ENCODE measurements at places on chromosomes 1 and 21.

- DNase-seq: no peak
Measured at GRCh38 chr1:163834778-163835177, 513.0 kb downstream of the NUF2 start.

DNA sequence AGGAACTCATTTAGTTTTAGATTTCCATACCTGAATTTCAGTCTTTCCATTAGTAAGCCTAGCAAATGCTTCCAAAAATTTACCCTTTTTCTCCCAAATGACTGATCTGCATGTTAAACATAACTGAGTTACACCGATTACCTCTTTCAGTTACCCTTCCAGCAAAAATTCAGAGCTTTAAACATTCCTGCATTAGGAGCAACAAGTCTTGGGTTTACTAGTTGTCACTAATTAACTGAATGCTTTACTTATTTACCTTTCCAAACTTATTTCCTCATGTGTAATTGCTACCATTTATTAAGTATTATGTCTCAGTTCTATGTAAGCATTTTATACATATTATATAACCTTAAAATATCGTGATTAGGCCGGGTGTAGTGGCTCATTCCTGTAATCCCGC lies 3.1 kb downstream of the LAMTOR5 start:
- no peak for DNase-seq

DNA sequence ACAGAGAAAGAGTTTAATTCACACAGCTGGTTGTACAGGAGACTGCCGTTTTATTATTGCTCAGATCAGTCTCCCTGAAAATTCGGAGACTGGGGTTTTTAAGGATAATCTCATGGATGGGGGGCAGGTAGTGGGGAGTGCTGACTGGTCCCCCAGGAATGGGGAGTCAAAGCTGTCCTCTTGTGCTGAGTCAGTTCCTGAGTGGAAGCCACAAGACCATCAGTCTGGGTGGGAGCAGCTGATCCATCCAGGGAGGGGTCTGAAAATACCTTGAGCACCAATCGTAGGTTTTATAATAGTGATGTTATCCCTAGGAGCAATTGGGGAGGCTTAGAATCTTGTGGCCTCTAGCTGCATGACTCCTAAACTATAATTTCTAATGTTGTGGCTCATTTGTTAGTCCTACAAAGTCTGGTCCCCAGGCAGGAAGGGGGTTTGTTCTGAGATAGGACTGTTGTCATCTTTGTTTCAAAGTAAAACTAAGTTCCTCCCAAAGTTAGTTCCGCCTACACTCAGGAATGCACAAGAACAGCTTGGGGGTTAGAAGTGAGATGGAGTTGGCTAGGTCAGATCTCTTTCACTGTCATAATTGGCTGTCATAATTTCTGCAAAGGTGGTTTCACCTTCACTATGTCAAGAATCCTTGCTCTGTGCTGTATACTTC lies 50.3 kb downstream of the TRAF5 start:
- DNase-seq: no peak

GRCh38 chr21:17466166-17466565 lies 46.7 kb upstream of the CXADR start:
- DNase-seq: no peak

GRCh38 chr1:24266398-24266941 lies 52.7 kb upstream of the GRHL3 start:
- no peak for DNase-seq

- DNase-seq: no peak
Measured at GRCh38 chr1:21100481-21100921, 76.2 kb downstream of the EIF4G3 start.

GRCh38 chr1:71785450-71785849 lies 496.9 kb downstream of the NEGR1 start:
- DNase-seq: no peak

DNA sequence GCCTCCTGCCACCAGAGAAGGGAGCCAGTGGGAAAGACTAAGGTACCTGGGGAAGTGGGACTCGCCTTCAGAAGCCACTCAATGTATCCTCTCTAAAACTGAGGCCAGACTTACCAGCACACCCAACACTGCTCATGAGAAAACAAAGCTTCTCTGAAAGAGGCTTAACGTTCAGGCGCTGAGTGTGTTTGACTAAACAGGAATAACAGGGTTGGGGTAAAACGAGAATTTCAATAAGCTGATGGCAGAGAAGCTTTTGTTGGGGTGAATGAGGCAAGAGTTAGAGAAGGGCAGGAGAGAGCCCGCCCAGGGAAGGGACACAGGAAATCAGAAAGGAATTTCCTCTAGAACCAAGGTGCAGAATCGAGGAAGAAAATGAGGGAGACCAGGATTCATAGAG lies 1.7 kb upstream of the SPRR3 start:
- DNase-seq: no peak

DNA sequence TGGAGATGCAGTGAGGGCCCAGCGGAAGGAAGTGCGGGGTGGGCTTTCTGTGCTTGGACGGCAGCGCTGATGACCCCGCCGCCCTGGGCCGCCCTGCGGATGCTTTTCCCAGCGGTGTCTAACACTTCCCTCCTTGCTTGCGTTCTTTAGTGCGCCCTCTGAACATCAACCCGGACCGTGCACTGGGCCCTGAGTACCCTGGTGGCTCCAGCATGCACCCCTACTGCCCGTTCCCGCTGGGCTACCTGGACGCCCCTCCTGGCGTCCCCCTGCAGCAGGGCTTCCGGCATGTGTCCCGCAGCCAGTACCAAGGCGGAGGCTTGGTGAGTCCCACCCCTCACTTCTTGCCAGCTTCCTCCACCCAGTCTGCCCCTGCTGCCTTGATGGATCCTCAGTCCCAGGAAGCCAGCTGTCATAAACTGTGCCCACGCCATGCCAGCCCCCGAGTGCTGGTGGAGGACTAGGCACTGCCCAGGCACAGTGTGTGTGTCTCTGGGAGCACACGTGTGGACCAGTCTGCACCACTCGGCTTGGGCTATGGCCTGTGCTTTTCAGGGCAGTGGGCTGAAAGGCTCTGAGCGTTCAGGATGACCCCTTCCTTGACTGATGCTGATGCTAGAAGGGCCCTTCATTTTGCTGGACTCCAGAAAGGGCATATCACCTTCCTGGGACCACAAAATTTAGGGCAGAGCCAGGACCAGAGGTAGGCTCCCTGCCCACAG lies 2.3 kb downstream of the DMRTB1 start:
- DNase-seq: no peak

DNA sequence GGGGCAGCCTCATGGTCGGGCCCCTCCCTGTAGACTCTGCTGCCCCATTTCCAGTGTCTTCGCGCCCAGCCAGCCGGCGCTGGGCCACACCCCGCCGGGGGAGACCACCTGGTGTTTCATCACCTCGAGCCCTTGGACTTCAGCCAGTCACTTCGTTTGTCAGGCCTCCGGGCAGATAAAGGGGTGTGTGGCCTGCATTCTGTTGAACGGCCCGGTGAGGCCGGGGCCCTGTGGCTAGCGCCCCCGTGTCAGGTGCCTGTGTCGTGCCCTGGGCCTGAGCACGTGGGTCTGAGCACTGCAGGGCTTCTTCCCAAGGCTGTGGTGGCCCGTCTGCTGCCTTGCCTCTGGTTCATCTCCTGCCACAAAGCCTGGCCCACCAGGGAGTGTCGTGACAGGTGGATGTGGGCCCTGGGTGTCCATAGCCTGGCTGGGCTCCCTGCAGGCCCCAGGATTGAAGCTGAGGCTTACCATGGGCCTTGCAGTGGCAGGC lies 65.2 kb upstream of the DIP2A start:
- no peak for DNase-seq

GRCh38 chr21:33441489-33442477 lies 38.0 kb downstream of the TMEM50B start:
- no peak for DNase-seq

GRCh38 chr1:247390116-247390791 lies 25.7 kb upstream of the NLRP3 start:
- no peak for DNase-seq

- no peak for DNase-seq
Measured at GRCh38 chr1:185627761-185628501, 106.3 kb upstream of the HMCN1 start.

DNA sequence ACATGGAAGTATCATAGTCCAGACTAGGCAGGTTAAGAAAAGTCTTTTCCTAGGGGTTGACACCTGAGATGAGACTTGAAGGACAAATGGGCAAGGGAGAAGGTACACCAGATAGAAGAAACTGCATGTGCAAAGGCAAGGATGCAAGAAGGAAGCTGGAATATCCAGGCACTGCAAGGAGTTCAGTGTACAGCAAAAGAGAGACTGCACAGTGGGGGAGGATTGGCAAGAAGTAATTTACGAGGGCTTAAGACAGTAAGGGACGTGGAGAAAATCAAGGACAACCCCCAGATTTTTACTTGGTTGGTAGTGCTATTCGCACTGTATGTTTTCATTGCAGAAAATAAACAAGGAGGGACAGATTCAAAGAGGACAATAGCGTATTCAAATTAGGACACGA lies 58.5 kb downstream of the DNM3 start:
- no peak for DNase-seq

GRCh38 chr1:226888816-226889215 lies 18.4 kb downstream of the PSEN2 start:
- no peak for DNase-seq

- no peak for DNase-seq
Measured at GRCh38 chr1:56911098-56911938, 54.5 kb downstream of the C8B start.

GRCh38 chr21:14903172-14903865 lies 161.5 kb downstream of the NRIP1 start:
- no peak for DNase-seq

- no peak for DNase-seq
Measured at GRCh38 chr1:33683913-33684312, 180.0 kb upstream of the HMGB4 start.

- DNase-seq: no peak
Measured at GRCh38 chr21:41993744-41994143, 16.4 kb downstream of the ZBTB21 start.

GRCh38 chr1:185574139-185574875 lies 159.9 kb upstream of the HMCN1 start:
- DNase-seq: no peak

GRCh38 chr1:2575801-2576663 lies 10.5 kb upstream of the PRXL2B start:
- no peak for DNase-seq

DNA sequence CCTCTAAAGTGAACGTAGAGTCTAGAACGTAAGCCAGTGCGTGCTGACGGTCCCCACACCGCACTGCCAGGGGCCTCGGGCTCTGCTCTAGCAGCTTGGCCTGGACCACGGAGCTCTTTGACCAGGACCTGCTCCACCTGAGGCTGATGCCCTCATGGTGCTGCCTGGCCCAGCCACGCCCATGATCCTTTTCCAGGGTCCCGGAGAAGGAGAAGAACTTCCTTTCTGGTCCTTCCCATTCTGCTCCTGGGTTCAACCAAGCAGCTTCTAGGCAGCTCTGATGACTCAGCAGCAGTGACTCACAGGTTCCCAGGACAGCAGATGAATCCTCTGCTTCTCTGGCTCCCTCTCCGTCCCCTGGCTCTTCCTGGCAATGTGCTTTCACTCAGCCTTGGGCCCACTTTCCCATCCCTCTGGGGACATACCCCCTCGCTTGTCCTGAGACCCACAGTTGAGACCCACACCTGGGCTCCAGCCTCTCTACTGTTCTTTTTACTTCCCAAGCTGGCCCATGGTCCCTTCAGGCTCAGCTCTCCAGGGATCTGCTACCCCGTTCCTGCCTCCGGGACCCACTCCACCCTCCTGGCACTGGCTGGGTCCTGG lies 246.3 kb upstream of the RAB4A start:
- DNase-seq: no peak

DNA sequence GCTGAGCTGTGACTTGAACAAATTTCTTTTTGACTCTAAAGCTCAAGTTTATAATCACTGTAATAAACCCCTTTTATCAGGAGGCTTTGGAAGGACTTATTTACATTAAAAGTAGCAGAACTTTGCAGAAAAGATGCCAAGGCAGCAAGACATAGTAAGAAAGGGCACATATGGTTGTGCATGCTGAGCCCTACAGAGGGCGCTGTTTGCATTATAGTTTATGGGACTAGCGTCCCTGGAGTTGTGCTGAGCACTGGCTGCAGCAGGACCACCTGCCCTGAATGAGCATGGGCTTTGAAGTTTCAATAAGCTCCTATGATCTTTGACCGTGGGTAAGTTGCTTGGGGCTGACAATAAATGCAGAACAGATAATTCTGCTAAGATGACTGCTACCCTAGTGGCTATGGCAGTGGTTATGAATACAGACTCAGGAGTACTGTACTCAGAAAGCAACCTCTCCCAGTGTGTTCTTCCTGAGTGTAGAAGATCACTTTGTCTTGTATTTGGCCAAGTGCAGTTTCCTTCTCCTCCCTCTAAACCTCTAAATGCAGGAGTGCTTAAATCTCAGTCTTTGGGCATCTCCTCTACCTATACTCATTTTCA lies 45.4 kb upstream of the USP1 start:
- DNase-seq: no peak

GRCh38 chr1:86992861-86993260 lies 78.4 kb downstream of the HS2ST1 start:
- no peak for DNase-seq

DNA sequence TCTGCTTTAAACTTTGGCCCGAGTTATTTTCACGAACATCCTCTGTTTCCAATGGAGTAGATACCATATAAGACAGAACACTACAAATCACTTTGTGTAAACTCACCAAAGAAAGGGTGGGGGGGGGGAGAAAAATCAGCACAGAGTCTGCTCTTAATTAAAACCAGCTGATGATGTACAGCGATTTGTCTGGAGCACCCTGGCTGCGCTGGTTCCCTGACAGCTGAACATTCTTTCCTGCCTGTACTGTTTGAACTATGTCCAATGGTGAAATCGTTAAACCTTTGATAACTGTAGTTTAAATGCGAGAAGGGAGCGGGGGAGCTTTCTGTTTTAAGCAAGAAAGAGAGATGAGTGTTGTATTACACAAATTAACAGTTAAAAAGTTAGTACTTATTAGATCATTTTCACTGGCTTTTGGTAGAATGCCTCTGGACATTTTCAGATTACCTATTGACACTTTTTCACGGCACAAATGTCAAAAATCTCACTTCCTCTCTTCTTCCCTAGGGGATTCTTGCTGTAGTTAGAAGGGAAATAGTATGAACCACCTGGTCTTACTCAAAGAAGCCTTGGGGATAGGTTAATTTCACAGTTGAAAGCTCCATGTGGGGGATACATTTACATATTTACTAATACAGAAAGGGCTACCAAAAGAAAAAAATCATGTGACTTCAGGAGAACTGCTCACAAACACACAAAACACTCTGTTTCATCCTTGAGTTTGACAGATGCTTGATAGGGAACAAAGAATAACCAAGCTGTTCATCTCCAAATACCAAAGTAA lies 140.2 kb upstream of the RUNX1 start:
- no peak for DNase-seq

DNA sequence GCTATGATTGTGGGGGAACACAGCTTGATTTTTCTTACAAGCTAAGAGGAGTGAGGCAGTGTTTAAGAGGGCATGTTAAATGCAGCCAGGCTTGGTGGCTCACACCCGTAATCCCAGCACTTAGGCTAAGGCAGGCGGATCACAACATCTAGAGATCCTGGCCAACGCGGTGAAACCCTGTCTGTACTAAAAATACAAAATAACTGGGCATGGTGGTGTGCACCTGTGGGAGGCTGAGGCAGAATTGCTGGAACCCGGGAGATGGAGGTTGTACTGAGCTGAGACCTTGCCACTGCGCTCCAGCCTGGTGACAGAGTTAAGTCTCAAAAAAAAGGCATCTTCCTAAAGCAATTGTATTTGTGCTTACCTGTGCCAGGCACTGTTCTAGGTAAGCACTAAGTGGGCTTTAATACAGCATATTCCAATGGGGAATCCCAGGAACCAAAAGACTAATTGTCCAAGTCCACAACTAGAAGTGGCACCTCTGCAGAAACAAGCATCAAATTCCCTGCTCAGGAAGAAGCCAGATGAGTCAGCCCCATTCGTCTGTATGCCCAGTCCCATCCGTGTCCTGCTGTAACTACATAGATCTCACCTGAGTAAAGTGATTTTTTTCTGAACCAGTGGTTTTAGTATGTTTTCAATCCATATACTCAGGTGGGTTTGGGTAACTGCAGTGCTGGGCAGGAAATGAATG lies 4.6 kb downstream of the RCC1 start:
- DNase-seq: no peak
